ENCODE measurements at places on chromosomes 12 and 14.
A peak's percentile ranks its signal among the peaks of the same experiment; 100 is the strongest.

DNA sequence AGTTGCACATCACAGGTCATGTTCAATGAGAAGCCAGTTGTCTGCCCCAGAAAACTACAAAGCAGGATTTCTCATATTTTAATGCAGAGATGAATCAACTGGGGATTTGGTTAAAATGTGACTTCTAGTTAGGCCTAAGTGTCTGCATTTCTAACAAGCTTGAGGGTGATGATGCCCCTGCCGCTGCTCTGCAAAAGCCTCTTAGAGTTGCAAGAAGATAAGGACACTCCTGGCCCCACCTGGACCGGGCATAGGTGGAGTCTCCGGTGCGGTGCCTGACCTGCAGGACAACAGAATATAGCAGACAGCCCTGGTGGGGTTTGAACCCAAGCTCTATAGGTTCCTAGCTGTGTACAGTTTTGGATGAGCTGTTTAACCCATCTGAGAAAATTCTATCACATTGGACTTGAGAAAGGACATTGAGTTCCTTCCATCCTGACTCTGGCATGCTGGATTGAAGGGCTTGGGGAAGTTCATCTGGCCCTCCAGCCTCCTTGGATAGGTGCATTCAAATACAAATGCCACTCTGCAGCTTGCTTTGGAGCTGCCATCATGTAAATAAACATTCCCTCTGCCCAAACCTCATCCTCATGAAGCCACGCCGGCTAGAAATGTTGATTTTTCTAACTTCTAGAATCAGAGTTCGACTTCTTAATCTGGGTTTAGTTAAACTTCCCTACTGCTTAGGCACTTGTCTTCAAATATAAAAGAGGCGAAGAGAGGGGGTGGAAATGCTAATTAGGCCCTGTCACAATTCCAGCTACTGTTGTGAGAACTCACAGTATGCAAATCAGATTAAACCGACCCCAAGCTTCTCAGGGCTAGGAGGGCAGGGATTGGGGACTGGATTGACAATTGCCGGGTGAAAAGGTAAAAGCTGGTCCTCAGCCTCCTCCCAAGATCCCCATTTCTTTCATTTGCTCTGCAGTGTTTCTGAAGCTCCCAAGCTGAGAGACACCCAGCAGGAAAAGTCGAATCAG lies 1225.6 kb downstream of the VRK1 start:
- DNase-seq, result no peak

DNA sequence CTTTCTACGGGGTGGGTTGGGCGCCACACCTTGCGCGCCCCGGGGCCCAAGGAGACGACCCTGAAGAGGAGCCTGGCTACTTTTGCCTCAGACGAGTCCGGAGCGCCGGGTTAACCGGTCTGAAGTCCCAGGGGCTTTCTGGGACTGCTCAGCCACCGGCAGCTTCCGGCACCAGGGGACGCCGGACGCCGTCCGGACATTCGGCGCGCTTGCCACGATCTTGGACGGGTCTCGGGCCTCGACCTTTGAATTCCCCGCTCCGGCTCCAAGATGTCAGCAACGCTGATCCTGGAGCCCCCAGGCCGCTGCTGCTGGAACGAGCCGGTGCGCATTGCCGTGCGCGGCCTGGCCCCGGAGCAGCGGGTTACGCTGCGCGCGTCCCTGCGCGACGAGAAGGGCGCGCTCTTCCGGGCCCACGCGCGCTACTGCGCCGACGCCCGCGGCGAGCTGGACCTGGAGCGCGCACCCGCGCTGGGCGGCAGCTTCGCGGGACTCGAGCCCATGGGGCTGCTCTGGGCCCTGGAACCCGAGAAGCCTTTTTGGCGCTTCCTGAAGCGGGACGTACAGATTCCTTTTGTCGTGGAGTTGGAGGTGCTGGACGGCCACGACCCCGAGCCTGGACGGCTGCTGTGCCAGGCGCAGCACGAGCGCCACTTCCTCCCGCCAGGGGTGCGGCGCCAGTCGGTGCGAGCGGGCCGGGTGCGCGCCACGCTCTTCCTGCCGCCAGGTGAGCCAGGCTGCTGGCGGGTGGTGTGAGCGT lies at the start of gene ACOT4:
Gene ACOT4, plus strand, starts transcription at position 184 of the 760 bp plus-strand sequence. Its CDS starts 87 bp downstream, at position 271.
- DNase-seq, result no peak

- DNase-seq, result no peak
Measured at GRCh38 chr12:90274407-90274806, 565.8 kb upstream of the ATP2B1 start.

DNA sequence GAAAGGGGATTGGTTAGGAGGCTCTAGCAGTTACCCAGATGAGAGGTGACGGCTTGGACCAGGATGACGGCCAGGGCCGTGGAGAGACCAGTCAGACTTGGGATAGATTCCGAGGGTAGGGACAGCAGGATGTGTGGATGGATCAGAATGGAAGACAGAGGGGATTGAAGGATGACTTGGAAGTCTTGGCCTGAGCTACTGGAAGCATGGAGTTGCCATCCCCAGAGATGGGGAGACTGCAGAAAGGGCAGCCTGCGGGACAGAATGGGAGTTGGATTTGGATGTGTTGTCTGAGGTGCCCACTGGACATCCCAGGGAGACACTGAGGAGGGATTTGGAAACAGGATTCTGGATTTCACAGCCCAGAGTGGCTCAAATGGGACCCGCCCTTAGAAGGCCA lies 102.3 kb downstream of the CALM1 start:
- DNase-seq, result no peak

- no peak for DNase-seq
Measured at GRCh38 chr12:107196681-107197080, 103.3 kb upstream of the CRY1 start.

DNA sequence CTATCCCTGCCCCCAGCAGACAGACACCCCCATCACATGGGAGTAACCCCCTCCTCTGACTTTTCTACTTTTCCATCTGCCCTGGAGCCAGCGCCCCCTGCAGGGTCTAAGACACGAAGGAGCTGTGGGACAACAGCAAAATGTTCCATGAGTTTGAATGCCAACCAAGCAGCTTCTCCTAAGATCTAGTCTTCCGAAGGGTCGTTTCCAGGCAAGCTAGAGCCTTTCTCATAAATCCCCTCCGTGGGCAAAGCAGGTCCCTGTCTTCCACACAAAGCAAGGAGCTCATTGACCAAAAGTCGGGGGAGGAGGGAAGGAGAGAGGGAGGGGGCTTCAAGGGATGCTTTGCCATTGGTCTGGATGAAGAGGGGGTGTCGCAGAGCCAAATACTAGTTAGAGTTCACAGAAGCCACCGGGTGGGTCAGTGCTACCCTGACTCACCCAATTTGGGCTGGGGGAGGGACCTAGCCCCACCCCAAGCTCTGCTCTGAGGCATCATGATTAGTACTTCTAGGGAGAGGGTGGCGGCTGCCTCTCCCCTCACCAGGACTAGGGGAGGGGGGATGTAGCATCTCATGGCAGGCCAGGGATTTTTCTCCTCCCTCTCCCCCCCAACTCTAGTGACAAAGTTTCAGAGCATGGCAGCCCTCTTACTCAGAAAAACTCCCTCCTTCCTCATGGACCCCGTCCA lies 1.6 kb downstream of the MSI1 start:
- no peak for DNase-seq

DNA sequence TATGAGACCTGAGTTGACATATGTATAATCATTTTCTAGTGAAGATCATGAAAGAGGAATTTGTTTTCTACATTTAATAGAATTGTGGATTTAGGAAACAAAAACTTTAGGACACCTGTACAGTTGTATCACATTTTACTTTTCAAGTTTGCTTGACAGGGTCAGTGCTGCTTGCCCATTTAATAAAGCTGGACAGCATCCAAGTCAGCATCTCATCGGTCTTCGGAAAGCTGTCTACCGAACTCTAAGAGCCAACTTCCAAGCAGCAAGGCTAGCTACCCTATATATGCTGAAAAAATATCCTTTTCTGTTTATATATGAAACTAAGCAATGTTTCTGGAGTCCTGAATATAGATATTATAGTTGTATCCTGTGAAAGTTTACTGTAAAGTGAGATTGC lies 52.3 kb downstream of the VEZT start:
- no peak for DNase-seq

- DNase-seq, result no peak
Measured at GRCh38 chr12:1915082-1915968, 3.1 kb downstream of the CACNA2D4 start.

DNA sequence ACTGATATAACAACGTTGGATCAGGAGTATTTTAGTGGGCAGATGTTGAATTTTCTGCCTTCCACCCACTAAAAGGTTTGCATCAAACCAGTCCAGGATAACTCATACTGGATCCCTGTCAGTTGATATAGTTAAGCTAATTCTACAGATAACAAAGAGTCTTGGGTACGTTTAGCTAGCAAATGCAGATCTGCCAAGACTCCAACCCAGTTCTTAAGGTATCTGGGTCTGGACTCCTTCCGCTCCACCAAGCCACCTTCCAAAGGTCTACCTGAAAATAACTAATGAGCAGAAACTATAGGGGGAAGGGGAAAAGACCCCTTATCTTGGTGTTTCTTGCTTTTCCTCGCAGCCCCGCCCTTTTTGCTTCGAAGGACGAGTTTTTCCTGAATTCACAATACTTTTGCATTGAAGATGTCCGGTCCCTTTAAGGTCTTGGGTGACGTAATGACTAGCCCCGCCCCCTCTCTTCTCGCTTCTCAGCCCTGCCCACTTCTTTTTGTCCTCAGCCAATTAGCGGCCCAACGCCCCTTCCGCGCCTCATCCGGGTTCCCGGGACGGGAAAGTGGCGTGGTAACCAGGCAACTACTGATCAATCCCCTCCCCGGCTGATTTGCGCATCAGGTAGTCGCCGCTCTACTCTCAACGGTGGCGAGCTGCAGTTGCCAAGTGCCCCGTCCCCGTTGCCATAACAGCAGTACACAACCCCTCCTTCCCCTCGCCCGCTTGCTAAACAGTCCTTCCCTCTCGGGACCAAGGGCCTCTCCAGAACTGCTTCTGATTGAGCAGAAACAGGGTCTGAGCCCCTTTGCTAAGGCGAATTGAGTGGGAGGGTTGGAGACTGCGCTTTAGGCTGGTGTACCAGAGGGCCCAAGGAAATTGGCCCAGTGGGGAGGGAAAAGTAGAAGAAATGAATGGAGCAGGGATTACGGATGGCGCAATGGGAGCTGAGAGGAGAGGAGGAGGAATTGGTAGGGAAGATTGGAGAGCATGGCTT lies at the start of gene LRRC23:
Gene LRRC23, plus strand, starts transcription at position 543 of the 997 bp plus-strand sequence. CDS start 812 bp downstream, outside the sequence.
- DNase-seq, result peak; percentile 96

GRCh38 chr14:43360239-43360638 lies 1146.8 kb downstream of the FSCB start:
- no peak for DNase-seq

- DNase-seq, result no peak
Measured at GRCh38 chr14:62956413-62956812, 88.8 kb downstream of the KCNH5 start.

GRCh38 chr14:68649476-68650189 lies 143.2 kb downstream of the ZFP36L1 start:
- no peak for DNase-seq

GRCh38 chr12:42660117-42660516 lies 70.6 kb upstream of the PRICKLE1 start:
- DNase-seq, result no peak

DNA sequence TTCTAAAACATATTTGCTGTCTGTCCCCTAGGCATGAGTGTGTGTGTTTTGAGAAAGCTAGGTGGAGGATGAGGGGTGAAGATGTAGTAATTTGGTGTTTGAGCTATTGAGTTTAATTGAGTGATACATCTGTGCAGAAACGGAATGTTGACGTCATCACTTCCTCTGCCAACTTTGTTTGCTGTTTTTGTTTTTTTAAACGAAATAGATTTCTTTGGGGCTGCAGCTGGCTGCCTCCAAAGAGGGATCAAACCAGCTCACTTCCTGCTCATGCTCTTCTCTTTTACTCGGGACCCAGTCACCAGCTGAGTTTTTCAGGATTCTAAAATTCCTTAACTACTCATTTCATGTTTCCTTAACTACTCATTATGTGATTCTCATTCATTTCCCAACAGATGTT lies 19.5 kb upstream of the CRACR2A start:
- DNase-seq, result no peak

DNA sequence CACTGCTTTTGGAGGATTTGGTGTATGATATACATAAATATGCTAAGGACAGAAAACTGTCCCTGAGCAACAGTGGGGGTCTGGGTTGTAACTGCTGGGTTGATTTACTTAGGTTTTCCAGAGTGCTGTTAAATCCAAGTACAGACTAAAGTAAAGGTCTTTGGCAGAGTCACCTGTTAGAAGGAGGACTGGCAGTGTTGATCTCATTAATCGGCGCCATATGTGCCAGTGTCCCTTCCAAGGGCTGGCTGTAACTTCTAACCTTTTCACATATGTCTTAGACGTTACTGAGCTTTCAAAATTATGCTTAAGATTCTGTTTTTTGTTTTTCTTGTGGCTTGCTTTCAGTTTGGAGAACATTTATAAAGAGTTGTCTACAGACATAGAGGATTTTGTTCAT lies 5.1 kb downstream of the UNG start:
- DNase-seq, result no peak

DNA sequence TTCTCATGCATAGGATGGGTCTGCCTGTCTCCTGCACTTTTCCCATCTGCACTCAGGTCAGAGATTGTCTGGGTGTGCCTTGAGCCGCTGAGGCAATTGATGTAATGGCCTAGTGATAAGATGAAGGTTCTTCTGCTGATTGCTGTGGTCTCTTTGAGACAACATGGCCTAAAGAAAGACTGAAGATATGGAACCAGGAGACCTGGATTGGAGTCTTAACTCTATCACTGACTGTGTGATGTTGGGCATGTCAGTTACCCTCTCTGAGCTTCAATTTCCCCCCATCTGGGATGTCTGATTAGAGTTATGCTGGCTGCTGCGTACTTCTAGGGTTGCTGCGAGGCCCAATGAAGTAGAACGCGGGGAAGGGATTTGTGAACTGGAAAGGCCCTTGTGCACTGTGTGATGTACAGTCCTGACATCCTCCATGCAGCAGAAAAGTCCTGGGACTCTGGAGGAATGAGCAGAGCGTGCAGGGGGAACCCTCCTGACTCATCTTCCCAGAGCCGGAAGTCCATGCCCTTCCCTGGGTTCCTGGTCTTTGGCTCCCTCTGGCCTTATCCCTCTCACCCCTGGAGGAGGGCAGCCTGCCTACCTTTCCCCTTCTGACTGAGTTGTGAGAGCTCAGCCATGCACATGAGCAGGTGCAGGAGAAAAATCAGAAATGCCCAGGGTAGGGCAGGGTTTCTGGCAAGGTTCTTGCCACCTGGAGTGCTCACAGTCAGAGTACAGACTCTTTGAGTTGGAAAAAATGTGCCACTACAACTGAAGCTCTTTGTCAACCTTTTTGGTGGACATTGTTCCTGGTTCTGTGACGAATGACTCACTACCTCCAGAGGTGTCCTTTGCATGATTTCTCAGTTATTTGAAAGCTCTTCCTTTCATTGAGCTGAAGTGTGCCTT lies 21.1 kb downstream of the PLEKHD1 start:
- DNase-seq, result no peak

All from globus pallidus (tissue), 1 donor.